ENCODE measurements at places on chromosomes 3 and 15.

DNA sequence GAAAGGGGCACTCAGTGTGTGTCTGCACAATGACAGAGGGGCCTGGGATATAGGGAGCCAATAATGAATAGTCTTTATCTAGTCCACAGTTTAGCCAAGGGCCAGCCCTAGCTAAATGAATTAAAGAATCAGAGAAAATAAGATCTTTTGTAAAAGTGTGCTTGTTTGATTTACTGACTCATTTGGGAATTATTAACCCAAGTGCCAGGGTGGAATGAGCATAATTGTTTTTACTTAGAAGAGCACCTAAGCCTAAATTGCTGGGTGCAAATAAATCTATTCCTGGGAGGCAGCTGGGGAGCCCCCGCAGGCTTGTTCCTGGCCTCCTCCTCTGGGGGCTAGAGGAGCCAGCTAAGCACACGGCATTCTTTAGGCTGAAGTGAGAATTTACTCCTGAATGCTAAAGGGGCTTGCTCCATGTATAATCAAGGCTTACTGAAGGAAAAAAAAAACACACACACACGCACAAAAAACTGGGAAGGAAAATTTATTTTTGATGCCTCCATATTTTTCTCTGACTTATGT is 405.3 kb upstream of the SUCLG2 start:
- no peak for DNase-seq

DNA sequence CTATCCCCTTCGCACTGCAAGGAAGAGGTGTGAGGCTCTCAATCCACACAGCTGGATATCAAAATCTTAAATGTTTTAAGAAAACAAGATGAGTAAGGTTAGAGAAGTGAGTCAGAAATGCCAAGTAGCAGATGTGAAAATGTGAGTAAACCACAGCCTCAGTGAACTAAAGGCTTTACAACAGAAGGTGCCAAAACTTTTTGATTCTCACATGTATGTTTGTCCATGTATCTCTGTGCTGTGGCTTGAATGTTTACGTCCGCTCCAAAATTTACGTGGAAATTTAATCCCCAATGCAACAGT is 126.8 kb upstream of the PFN2 start:
- DNase-seq = peak; percentile 37

- no peak for DNase-seq
These were observed 23.1 kb downstream of the P3H2 start for GRCh38 chr3:190097617-190098016.

DNA sequence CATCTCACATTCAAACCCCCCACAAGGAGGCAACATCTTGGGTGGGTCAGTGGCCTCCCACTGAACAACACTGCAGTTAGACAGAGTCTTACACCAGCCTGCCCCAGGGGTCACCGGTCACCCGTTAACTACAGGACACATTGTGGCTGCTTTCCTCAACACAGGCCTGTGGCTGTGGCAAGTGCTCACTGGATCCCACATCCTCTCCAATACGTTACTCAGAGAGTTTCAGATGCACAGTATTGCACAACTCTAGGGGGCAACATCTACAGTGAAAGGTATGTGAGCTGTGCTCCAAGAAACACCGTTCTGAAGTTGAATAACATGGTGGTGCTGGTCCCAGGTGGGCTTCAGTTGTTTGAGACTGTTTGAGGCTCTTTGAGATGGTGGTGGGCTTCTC is 41.0 kb downstream of the CTDSPL start:
- no peak for DNase-seq
